ENCODE measurements at places on chromosomes 4 and X.

DNA sequence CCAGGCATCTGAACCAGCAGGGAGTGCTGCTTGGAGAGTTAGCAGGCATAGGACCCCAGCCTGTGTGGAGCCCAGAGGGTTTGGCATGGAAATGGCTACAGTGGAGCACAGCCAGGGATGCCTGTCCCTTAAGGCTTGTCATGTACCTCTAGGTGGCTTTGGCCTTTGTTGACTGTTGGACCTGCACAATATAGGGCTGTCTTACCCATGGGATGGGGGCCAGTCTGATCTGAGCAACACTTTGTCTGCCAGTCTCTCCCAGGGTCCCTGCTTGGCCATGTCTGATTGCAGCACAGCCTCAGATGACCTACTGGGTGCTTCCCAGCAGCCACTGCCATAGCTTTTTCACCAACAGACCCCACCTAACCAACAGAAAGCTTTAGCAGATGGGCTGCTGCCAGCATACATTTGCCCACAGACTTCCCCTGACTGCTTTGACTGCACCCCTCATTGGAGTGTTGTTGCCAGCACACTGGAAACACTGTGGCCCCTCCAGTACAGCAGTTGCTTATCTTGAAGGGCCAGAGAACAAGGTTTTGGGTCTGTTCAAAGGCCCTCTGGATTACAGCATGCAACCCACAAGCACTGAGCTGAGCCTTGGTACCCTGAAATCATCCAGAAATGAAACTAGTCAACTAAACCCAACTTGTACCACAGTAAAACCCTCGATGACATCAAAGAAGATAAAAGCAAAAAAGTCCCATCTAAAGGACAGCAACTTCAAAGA is 22.1 kb downstream of the ANAPC10 start:
- DNase-seq = no peak

GRCh38 chr4:26682436-26682835 is 98.6 kb downstream of the TBC1D19 start:
- no peak for DNase-seq

- DNase-seq = peak; percentile 87
Observed at GRCh38 chr4:57074744-57075143, 35.4 kb downstream of the IGFBP7 start.

GRCh38 chrX:12673487-12673886 is 117.7 kb upstream of the PRPS2 start:
- DNase-seq = no peak

GRCh38 chr4:84573385-84574068 is 9.4 kb upstream of the CDS1 start:
- DNase-seq = no peak

DNA sequence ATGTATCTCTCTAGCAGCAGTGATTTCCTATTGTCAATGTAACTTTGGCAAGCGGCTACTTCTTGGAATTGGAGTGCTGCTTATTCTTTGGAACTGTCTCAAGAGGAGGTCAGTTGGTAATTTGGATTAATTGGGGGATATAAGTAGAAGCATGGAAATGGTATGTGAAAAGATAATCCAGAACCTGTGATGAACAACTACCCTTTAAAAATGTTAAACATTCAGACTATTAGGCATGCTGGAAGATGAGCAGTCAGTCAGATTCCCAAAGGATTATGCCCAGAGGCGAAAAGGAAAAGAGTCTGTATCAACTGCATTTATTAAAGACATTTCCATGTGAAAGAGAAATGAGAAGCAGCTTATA is 62.5 kb downstream of the SEC24D start:
- DNase-seq = peak; percentile 20

DNA sequence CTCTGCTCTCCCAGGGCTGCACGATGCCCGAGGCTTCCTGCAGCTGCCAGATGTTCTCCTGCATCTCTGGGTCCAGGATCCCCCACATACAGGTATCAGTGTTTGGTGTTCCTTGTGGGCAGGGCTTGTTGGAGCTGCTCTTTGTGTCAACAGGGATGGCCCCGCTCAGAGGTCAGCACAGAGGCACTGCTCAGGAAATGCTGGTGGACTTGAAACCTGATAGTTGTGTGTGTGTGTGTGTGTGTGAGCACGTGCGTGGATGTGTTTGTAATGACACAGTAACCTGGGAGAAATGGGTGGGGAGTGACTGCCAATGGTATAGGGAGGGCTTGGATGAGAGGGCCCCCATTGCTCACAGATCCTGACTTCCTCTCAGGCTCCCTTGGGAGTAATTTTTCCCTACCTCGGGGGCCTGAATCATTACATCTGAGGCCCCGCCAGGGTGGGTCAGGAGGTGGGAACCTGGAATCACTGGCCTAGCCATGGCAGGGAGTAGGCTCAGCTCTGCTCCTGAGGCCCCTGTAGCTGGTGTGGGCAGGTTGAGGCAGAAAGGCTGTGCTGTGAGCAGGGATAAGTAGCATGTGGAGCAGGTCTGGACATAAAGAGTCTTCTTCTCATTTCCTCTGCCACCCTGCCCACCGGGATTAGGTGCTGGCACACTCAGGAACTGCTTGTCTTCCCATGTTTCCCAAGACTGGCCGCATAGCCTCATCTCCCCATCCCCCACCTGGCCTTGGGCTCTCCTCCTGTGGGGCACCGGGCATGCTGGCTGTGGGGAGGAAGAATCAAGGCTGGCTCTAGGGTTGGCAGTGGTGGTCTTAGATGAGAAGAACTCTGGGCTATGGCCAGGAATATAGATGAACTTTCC is 2.5 kb upstream of the EFNB1 start:
- DNase-seq = no peak

GRCh38 chr4:6963139-6963611 is 53.5 kb downstream of the TBC1D14 start:
- DNase-seq = no peak

GRCh38 chr4:173735049-173735448 is 205.0 kb upstream of the HAND2 start:
- no peak for DNase-seq

DNA sequence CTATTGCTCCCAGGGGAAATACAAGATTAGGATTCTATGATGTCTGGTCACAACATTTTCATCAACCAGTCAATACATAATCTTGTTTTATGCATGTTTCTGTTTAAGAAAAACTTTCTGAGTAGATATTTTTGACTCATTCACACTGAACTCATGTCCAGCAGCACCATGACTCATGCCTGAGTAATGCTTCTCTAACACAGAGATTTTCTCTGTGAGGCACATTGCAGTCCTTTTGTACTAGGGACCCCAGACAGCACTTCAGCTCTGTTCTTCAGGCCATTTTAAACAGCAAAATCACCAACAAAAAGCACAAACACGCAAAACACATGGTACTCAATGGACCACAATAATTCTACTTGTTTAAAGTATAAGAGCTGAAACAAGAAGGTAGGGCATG is 83.6 kb downstream of the MXRA5 start:
- DNase-seq = peak; percentile 83

GRCh38 chr4:71367546-71367945 is 28.7 kb downstream of the SLC4A4 start:
- DNase-seq = no peak

GRCh38 chr4:7325541-7325940 is 109.2 kb downstream of the PSAPL1 start:
- DNase-seq = no peak

DNA sequence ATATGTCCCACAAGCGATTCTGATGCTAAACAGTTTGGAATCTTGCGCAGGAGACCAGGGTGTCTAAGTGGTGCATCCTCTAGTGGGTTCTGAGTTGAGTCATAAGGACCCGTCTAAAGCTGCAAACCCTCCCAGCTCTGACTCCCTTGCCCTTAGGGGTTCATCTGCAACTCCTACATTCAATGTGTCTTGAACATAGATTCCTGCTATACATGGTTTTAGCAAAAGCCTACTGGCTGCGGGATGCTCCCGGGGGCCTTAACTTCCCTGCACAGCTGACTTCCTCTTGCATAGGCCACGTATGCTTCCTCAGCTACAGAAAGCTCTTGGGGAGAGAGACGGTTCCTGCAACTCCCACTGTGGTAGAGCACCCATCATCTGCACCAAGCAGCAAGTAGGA is 236.7 kb downstream of the EVC2 start:
- DNase-seq = no peak

- peak; percentile 3 for DNase-seq
Observed at GRCh38 chrX:19174401-19175025, 52.2 kb upstream of the ADGRG2 start.

GRCh38 chr4:24471486-24472160 is 112.7 kb downstream of the DHX15 start:
- DNase-seq = no peak

- DNase-seq = no peak
Observed at GRCh38 chr4:160319868-160320260, 1217.0 kb downstream of the RAPGEF2 start.
